Articular chondrocyte of knee joint (primary cell): ENCODE measurements at places on chromosomes 6 and 20. TPM values are rescaled to one million over a fixed set of nuclear protein-coding genes. Genes with fewer than 3 reads are reported as not detected.

The NKX2-4 gene
- total RNA-seq = not detected in 2 replicates

The AGER gene
- 0.54 and 0.78 TPM in 2 replicates for total RNA-seq

The OPRM1 gene
- not detected in 2 replicates for total RNA-seq

The RFX6 gene
- total RNA-seq = not detected in 2 replicates

The CST7 gene
- not detected in 2 replicates for total RNA-seq

The CD109 gene
- total RNA-seq = 176 and 200 TPM in 2 replicates

The PHF10 gene
- total RNA-seq = 15.2 and 21.2 TPM in 2 replicates

The C20orf141 gene
- 0.32 TPM in 1 of 2 replicates, not detected in the other for total RNA-seq

The SLC17A2 gene
- total RNA-seq = not detected in 2 replicates

The ZNF165 gene
- total RNA-seq = 0.97 and 1.0 TPM in 2 replicates
